ENCODE measurements at places on chromosomes 11 and 22.

DNA sequence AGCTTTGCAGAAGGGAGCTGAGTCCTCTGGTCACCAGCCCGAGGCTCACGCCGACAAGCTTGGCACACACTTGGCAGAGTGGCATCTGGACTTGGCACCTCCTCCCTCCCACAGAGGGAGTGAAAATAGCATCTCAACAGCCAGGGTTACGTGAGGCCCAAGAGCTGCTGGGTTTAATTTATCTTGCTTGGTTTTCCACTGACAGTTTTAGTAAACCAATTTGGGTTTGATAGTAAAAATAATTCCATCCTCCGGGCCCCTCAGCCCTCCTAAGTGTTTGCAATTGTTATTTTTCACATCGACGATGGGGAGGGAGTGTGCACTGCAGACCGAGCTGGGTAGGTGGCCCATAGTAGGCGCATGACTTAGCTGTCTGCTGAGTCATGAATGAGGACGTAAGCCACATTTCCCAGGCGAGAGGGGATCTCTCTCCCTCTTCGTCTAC, 107.6 kb upstream of the ASPHD2 start:
- DNase-seq: no peak

- no peak for DNase-seq
These were observed 292.2 kb downstream of the ST3GAL4 start for GRCh38 chr11:126647735-126648134.

DNA sequence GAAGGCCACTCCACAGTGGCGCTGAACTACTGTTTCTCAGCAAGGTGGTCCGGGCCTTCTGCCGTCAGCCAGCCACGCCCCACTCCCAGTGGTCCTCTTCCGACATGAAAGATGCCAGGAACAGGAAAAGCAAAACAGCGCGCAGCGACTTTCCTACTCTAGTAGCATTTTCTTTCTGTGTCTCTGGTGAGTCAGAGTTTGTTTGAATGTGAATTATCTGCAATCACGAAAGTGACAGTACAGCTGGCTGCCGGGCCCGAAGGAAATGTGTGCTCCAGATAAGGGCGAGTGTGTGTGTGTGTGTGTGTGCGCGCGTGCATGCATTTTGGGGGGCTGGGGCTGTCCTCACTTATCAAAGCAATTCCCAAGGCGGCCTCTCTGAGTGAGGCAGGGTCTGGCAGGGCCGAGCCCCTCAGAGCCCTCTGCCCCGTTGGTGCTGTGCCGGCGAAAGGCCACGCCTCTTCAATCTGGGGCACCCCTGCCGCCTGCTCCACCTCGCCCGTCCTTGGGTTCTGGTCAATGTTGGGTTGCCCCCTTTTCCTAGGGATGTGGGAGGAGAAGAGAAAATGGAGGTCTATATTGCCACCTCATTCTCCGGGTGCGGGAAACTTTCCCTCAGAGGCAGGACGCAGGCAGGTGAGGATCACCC, 288.5 kb downstream of the KIRREL3 start:
- DNase-seq: no peak

- DNase-seq: peak; percentile 20
These were observed 4.0 kb upstream of the RCOR2 start for GRCh38 chr11:63920939-63921417.

GRCh38 chr22:46068593-46069491, 81.5 kb upstream of the PPARA start:
- DNase-seq: no peak

DNA sequence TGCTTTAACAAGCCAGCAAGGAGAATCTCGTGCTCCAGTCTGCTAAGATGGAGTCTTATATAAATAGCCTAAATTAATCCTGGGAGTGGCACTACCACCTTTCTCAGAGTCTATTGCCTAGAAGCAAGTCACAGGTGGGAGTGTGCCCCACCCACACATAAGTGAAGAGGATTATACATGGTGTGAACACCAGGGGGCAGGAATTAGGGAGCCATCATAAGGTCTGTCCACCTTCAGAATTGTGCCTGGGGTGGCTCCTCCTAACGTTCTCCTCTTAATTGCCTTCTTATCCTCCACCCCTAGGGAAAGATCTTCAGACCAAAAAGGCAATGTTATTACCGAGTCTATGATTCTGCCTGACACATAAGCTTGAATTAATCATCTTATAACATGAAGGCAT, 276.8 kb upstream of the SESN3 start:
- DNase-seq: peak; percentile 2

DNA sequence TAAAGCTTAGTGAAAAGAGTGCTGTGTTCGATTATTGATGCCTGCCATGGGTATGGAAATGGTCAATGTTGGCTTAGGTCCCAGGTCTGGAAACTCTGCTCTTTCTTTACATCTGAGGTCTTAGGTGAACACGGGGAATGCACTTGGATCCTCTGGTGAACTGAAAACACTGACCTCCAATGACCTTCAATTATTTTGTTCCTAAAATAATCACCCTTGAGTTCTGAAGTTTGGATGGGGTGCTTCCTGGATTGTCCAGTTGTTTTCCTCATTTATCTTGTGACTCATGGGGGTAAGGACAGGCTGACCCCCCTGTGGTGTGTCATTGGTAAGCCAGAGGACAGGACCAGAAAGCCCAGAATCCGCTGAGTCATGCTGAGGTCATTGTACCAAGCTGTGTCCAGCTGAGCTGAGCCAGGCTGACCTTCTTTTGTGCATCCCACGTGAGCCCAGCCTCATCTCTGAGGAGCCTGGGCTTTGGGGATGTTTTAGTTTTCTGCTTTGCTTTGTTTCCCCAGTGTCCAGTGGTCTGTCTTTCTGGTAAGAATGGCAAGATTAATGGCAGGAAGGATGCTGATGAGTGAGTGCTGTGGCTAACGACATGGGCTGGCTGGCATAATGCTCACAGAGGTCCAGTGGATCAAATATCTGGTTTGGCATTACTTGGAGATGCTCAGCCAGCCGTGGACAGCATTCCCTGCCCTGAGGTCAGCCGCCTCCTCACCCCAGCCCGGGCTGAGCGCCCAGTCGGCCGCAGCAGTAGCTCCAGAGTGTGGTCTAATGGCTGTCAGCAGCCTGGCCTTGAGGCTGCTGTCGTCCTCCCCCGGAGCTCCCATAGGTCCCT, 35.6 kb downstream of the AMPD3 start:
- DNase-seq: no peak

- DNase-seq: no peak
These were observed 3.0 kb upstream of the RANBP1 start for GRCh38 chr22:20112623-20113511.

DNA sequence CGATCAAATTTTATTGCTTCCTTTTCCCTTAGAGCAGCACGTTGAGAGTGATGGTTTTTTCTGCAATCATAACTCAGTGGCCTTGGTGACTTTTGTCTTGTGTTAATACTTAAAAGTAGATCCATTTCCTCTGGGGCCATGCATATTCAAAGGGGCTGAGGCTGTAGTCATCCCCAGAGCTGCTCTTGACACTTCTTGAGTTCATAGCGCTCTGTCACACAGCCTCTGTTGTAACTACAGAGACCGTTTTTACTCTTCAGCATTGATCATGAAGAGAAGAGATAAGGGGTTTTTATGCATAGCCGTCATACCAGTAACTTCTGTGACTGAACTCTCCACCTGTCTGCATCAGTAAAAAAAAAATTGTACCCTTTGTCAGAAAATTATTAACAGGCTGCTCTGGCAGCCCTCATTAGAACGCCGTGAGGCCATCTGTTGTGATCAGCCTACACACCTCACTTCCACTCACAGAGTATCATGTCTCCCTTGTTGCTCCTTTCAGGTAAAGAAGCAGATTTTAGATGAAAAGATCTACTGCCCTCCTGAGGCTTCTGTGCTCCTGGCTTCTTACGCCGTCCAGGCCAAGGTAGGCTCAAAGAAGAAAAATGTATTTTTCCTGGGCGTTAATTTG, 38.4 kb downstream of the NF2 start:
- no peak for DNase-seq

GRCh38 chr11:75450826-75451821, 18.1 kb upstream of the KLHL35 start:
- DNase-seq: peak; percentile 22

DNA sequence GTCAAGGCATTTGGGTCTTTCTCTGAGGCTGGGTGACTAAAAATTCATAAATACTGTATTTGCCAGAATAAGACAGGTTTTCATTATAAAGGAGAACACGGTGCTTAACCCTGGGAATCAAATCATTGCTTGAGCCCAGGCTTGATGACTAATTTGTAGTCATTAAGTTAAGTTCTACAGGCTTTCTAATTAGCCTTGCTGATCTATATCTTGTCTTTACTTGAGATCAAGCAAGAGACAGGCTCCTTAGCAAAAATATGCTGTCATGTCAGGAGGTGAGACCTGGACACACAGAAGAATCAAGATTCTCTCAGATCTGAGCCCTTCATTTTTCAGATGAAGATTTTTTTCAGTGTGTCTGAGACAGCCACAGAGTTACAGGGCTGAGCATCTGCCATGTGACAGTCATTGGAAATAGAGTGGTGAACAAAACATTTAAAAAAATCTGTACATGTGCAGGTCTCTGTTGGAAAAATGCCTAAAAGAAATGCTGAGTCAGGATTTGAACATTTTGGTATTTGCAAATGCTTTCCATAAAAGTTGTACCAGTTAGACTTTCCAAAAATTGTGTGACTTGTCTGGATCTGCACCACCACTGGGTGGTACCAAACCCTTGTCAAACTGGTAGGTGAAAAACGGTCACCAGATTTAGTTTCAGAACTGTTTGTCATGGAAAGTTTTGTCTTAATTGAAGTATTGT, 14.6 kb downstream of the ACAT1 start:
- DNase-seq: peak; percentile 24

- DNase-seq: no peak
These were observed 556 bp downstream of the CDCA5 start for GRCh38 chr11:65083134-65083833.

- DNase-seq: peak; percentile 18
These were observed 16.6 kb downstream of the ASCC2 start for GRCh38 chr22:29821291-29822016.
